ENCODE measurements at places on chromosomes 16 and 17.
A peak's percentile ranks its signal among the peaks of the same experiment; 100 is the strongest.

DNA sequence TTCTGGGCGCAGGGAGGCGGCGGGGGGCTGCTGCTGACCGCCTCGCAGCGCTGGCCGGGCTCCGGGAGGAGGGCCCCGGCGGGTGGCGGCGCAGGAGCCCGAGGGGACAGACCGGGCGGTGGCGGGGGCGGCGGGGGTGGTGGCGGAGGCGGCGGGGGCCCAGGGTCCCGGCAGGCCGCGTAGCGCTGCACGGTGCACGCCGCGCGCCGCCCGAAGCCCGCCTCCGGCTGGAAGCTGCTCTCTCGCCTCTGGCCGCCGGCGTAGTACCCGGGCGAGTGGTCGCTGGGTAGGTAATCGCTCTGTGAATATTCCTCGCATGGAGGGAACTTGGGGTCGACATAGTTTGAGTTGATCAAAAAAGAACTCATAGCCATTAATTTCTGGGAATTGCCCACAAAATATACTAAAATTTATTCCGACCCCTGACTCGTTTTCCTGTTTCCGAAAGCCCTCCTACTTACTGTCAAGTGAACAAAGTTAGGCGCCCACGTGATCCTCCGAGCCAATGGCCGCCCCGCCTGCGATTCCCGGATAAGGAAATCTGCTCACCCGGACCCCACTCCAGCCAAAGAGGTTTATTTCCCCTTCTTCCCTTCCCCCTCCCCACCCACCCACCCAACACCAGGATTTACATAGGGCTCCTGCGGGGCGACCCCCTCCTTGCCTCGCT lies at the start of gene HOXB4:
Gene HOXB4, minus strand, starts transcription at position 405 of the 670 bp plus-strand sequence. Its CDS starts 31 bp downstream, at position 374.
- peak; percentile 81 for DNase-seq

DNA sequence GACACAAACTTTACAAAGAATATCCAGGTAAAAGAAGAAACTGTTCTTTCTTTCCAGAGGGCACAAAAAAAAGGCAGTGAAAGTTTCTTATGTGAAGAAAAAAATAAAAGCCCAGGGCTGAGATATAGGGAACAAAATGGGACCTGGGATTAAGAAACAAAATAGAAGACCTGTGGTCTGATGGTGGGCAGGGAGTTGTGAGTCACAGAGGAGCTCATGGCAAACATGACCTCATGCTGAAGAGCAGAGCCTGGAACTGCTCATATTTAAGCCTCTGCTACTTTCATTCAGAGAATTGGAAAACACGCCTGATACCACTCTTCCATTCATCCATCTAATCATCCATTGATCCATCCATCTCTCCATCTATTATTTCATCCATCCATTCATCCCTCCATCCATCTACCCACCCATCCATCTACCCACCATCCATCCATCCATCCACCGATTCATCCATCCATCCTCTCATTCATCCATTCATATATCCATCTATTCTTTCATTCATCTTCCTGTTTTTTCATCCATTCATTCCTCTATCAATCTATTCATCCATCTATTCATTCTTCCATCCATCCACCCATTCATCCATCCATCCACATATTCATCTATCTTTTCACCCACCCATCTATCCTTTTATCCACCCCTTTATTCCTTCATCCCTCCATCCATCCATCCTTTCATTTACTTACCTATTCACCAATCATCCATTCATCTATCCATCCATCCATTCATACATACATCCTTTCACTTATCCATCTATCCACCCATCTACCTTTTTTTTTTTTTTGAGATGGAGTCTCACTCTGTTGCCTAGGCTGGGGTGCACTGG lies 30.0 kb downstream of the WFDC1 start:
- DNase-seq = no peak

GRCh38 chr16:14020141-14020540 lies 51.0 kb upstream of the MRTFB start:
- no peak for DNase-seq

- DNase-seq = no peak
These were observed 18.4 kb downstream of the METRNL start for GRCh38 chr17:83097831-83098230.

- no peak for DNase-seq
These were observed 13.0 kb downstream of the C16orf87 start for GRCh38 chr16:46817961-46818360.

DNA sequence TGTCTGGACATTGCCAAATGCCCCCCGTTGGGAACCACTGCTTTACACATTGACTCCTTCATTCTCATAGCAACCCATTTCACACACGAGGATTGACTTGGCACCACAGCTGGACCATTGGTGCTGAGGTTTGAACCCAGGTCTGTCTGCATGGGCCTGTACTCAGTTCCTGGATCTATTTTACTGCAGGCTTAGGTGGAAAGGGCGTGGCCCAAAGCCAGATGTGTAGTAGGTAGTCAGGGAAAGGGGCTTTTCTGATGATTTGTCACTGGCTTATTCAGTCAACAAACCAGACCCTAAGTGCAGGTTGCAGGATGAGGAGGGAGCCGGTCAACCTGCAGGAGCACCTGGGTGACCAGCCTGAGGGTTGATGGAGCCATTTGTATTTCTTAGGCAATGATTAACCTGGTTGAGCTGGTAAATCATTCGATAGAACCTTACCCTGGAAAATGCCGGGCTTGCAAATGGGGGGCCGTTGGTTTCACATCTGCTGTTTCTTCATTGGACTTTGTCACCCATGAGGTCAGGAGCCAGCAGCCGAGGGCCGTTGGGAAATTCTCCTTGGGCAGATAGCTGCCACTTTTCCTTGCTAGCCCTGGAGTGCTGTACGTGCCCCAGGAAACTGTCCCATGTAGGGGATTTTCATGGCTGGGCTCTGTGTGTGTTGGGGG lies 104.4 kb downstream of the CMIP start:
- DNase-seq = no peak
